ENCODE measurements at places on chromosomes 4 and X. TPM values are rescaled to one million over a fixed set of nuclear protein-coding genes. Genes with fewer than 3 reads are reported as not detected.

DNA sequence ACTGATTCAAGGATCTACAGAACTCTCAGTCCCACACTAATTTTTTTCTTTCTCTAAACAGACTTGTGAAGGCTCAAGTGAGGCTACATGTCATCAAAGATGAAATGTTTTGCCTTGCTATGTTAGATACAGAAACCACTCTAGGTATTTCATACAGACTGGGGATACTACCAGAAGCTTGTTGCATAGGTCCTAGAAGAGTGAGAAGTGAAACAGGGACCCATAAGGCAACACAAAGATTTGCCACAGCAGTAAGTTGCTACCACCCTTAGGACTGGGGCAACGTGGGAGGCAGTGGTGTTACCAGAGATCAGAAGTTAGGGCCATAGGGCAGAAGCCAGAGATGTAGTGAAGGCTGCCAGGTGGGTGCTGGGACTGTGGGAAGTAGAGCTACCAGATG is 50.7 kb upstream of the MID1IP1 start:
- no peak for DNase-seq

SPIN2A gene
- 0.59 TPM for total RNA-seq

GRCh38 chrX:81259020-81259713 is 57.3 kb downstream of the SH3BGRL start:
- DNase-seq: no peak

FSTL5 gene
- total RNA-seq: not detected

GRCh38 chrX:46737462-46737861 is 21.5 kb downstream of the SLC9A7 start:
- DNase-seq: peak; percentile 46

DNA sequence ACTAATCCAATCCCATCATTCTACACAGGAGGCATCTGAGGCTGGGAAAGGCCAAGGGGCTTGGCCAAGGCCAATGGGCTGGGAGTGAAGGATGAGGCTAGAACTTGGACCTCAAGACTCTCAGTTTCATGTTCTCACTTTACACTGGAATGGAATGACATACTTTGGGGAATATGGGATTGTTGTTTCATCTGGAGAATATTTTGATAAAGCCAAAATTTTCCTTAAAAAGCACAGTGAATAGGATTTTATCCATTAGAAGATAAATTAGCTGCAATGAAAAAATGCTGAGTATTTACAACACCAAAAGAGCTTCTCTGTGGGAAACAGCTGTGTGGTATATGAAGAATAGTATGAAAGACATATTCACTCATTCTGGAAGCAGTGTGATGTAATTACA is 29.3 kb downstream of the SMIM20 start:
- no peak for DNase-seq

- no peak for DNase-seq
Measured at GRCh38 chrX:13203271-13203670, 116.6 kb downstream of the ATXN3L start.

DNA sequence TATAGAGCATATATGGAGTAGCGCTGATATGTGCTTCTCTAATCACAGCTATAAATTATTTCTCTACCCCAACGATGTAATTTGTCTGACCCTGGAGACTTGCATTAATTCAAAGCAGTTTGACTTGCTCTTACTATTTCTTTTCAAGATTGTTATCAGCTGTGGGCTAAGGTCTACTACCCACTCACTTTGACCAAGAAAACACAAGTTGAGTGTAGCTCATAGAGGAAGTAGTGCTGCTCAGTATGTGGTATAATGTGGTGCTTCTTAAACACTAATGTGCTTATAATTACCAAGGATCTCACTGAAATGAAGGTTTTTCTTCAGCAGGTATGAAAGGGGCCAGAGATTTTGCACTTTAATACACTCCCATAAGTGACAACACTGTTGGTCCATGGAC is 70.1 kb downstream of the INPP4B start:
- no peak for DNase-seq

- DNase-seq: no peak
Measured at GRCh38 chr4:25939330-25939729, 25.3 kb downstream of the SMIM20 start.

DNA sequence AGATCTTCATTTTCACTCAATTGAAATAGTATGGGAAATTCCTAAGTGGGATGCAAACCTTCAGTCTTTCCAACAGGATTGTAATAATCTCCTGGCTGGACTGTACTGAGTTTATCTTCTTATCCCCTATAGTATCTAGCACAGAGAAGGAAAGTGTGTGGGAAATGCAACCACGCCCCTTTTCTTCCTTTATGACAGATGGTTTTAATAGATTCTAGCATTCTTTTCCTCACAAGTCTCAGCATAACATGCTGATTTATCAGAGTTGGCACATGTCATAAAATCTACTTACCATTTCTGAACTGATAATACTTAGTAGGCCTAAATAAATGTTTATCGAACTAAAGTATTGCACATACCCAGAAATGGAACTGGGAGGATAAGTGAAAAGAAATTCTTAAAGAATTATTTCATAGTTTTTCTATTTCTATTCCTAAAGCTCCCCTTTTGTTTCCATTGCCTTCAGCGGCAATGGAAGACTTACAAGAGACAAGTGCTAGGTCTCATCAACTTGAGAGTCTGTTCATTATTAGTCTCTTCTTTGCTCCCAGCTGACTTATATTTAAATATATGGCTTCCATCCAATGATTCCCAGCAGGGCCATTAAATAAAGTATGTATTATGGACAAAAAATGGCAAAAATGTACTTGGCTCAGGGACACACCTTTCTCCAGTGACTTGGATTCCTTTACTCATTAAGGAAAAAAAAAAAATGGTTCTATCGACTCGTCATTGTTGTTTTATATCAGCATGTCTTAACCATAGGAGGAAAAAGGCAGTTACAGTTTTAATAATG is 484.5 kb downstream of the IL1RAPL1 start:
- DNase-seq: no peak

DNA sequence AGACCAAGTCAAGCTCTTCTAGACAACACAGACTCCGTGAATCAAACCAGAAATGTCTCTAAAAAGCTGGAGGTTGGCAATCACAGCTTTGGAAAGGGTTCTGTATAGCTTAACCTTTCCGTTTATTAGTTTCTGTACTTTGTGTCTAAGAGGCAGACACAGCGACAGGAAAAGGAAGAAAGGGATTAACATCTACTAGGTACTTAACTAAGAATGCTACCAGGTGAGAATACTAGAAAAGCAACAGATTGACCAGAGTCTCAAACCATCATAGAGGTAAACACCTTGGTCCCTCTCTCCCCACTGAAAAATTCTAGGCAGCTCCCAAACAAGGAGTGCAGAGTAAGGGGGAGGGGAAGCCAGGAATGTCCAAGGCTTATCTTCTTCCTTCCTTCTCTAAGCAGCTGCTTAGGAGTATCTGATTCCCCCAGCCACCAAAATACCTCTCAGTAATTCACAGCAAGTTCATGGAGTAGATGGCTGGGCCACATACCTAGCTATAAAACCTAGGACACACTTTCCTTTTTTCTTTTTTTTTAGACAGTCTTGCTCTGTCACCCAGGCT is 80.8 kb downstream of the APBB2 start:
- no peak for DNase-seq

MAGEA2 gene
- total RNA-seq: not detected

GRCh38 chrX:16839219-16839851 is 30.8 kb downstream of the RBBP7 start:
- DNase-seq: no peak

GRCh38 chr4:124079174-124079780 is 633.3 kb downstream of the ANKRD50 start:
- DNase-seq: no peak

DNA sequence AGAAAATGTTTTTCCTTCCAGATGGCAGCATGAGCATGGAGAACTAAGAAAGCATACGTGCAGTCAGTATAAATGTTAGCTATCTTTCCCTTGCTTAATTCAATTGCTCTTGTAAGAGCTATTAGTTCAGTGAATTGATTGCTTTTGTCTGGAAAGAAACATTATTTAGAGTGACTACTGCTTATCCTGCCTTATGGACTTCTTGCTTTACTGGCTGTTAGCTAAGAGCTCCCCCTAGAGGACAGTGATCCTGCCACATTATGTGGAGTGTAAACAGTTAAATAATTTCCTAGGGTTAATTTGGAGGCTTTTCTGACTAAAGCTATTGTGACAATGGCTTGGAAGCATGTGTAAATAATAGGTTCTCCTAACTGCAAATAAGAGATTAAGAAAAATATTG is 1402.4 kb downstream of the FAM133A start:
- no peak for DNase-seq

- DNase-seq: no peak
Measured at GRCh38 chr4:189377569-189377968, 563.1 kb upstream of the FRG1 start.

DNA sequence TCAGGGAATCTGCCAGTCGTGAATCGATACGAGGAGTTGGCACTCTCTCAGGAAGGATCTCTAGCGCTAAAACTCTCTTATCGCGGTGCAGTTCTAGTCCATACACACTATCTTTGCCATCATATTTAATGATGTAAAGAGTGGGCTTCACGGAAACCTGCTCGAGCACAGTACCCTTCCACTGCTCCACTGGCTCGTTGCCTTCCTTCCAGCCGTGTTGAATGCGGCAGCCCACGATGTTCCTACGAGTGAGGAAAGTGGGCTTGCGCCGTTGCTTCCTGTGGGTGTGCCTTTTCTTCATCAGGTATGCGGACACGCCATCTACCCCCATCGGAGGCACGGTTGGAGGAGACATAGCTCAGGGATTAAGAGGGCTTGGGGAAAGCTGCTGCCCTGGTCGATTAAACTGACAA is 661 bp downstream of the SPIN4 start:
- no peak for DNase-seq

- no peak for DNase-seq
Measured at GRCh38 chrX:132614297-132614696, 125.5 kb upstream of the MBNL3 start.

KLHL4 gene
- 1.2 TPM for total RNA-seq

GRCh38 chrX:132015875-132016274 is 7.2 kb upstream of the STK26 start:
- DNase-seq: no peak

DNA sequence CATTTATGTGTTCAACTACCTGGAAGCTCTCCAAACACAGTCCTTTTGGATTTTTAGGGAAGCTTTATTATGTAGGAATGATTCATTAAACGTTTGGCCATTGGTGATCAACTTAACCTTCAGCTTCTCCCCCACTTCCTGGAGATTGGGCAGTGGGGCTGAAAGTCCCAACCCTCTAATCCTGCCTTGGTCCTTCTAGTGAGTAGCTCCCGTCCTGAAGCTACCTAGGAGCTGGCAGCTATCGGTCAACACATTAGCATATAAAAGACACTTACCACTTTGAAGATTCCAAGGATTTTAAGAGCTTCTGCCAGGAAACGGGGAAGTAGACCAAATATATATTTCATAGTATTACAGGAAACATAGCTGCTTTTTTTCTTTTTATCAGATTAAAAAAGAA is 69.7 kb downstream of the MCUB start:
- no peak for DNase-seq

DNA sequence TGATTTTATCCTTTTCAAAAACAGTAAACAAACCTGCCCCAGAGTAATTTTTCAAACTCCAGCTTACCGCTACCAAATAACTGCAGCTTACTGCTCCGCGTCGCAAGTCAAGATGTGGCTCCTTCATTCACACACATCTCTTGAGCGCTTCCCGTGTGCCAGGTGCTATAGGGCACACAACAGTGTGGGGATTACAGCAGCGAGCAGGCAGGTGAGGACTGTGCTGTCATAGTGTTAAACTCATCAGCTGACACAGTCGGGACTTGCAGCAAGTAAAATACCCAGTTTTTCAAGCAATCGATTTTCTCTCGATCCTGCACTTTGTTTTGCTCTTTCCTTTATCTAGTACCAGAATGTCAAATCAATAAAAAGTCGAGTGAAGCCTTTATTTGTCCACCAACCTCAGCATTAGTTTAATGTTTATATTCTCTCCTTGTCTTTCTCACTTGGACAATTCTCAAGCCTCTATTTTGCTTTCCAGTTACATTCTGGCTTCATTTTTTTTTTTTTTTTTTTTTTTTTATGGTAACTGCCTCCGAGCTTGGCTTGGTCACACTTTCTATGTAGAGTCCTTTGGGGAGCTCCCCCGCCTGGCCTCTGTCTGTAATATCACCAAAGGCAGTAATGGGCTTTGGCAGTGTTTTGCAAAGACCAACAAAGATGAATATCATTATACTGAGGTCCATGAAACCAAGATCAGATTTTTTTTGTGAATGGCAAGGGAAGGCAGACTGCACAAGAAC is 8.3 kb upstream of the ASB5 start:
- peak; percentile 84 for DNase-seq

- DNase-seq: no peak
Measured at GRCh38 chr4:57231781-57232180, 121.6 kb upstream of the IGFBP7 start.
